ENCODE measurements at places on chromosomes 1 and 21.

DNA sequence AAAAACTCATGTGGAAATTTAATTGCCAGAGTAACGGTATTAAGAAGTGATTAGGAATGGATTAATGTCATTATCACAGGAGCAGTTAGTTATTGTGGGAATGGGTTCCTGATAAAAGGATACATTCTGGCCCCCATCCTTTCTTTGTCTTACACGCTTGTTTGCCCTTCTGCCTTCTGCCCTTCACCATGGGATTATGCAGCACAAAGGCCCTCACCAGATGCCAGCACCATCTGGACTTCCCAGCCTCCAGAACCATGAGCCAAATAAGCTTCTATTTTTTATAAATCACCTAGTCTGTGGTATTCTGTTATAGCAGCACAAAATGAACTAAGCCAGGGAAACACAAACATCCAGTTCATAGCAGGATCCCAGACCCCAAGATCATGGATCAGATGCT lies 33.9 kb upstream of the POU2F1 start:
- no peak for DNase-seq

- DNase-seq = no peak
Observed at GRCh38 chr1:94070865-94071264, 50.1 kb downstream of the ABCA4 start.

DNA sequence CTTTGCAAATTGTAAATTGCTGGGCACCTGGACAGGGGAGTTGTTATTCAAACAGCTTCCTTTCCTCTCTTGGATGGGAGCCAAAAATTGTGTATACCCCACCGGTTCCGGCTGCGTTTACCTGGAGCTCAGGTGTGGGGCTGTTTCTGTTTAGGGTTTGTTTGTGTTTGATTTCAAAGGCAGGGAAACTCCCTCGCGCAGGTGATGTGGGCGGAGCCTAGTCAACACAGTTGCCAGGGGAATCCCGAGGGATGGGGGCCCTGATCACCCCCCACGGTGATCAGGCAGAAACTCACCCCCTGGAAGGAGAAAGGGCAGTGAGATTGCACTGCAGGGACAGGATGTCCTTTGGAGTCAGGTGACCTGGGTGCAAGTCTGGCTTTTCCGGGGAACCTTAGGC lies 28.3 kb downstream of the CDCP2 start:
- DNase-seq = no peak

GRCh38 chr1:168786476-168787330 lies 57.7 kb upstream of the DPT start:
- no peak for DNase-seq

DNA sequence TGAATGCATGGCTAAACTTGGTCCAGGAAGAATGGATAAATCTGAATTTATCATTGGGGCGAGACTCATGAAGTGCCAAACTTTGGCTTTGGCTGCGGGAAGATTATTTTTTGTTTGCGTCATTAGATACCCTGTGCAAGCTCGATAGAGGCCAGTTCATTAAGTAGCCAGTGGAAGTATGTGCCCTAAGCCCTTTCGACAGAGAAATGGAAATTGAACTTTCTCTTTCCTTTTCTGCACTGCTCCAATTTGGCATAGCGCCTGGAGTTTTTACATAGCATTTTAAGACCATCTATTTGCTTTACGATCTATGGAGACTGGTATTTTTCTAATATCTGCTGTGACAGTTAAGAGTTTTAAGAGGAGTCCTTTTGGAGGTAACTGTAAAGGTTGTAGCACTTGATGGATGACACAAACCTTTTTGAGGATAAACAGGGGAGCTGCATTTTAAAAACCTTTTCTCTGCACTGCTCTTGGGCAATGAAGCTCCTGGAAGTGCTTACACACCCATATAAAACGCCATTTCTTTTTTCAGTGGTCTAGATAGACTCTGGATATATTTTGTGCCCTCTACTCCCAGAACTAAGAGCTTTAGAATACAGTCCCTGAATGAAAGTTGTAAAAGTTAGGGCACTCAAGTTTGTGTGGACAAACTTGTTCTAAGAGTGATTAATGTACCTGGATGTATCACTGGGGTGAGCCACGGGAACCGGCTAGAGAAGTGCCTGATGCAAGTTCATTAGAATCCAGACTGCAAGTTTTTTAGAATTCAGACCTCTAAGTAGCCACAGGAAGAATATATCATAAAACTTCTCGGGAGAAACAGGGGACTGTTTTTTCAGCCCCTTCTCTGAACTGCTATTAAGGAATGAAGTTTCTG lies 41.3 kb upstream of the CFHR3 start:
- DNase-seq = no peak

DNA sequence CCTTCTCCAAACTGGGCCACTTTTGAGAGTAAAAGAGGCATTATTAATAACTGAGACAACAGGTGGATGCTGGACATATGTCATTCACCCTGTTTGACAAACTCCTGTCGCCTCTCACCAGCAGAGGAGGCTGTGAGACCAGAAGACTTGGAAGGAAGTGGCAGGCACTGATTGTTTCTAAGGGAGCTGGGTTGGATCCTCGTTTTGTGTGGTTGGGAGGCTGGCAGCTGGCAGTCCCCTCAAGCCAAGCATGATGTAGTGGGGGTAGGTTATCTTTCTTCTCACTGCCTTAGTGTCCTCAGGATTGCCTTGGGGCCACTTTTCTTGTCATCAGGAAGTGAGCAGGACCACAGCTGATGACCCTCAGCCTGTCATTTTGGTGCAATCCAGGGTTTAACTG lies 86.5 kb upstream of the KCNJ15 start:
- DNase-seq = no peak

DNA sequence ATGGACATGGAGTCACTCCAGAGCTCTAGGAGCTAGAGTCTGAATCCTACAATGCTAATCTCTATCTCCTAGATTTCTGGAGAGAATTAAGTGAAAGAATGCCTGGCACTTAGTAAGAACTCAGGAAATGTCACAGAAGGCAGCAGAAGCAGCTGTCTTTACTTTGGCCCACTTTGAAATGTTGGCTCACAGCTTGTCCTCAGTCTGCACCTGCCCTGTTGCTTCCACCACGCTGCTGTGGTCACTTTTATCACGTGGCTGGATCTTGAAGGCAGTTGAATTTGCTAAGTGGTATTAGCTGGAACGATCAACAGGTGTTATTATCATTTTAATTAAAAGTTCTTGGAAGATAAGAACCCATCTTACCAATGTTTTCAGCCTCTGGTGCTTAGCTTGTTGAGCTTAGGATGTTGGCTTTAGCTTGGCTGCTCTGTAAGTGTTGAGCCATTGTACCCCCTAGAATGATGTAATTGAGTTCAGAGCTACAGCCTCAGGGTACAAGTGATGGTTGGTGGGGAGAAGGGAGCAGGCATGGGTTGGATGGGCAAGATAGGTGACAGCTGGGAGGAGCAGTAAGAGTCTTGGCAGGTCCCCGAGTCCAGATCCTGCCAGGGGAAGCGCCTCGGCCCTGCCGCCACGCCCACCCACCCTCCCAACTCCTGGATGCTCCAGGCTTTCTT lies 41.9 kb upstream of the EPS8L3 start:
- DNase-seq = no peak

DNA sequence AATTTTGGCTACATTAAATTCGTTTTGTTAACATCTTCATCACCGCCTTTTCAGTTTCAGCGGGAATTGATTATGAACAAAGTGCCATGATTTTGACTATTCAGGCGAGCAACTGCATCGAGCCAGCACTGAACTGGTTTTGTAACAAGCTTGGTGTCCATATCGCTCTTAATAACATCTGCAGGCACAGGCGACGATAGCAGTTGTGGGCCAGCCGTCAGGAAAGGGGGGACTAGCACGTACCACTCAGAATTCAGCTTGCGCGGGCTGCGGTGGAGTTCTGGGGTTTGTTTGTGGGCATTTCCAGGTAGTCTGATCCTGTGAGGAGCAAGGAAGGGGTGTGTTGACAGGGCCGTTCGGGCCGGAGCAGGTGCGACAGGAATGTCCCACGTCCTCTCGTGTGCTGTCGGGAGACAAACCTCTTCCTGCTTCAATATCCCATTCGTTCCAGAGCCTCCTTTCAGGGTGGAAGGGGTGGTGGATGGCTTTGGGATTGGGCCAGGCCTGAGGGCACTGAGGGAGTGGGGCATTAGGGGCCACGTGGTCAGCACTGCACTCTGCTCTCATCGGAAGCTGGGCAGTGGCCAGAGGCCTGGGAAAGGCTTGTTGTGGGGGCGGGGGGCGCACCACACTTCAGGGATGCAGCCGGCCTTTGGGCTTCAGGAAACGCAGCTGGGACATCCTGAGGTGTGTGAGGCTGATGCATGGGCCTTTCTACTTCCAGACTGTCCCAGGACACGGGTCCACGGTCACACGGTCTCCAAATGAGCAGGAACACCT lies 39.1 kb downstream of the SKI start:
- DNase-seq = no peak

- no peak for DNase-seq
Observed at GRCh38 chr21:33125680-33126375, 55.9 kb downstream of the OLIG1 start.

DNA sequence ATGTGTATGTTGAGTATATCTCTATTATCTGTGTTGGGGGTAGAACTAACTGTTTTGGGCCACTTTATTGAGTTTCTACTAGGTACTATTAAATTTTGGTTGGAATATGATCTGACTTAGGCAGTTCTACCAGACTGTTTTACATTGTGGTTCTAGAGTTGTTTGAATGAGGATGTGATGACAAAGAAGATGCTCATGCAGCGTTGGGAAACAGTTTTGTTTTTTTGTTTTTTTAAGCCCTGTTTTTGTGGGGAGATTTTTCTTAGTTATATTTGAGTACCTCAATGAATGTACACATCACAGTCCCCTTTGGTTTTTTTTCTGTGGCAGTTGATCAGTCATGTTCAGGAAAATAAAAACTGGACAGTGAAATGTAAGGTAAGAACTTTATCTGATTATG lies 40.1 kb downstream of the TMED5 start:
- DNase-seq = no peak

DNA sequence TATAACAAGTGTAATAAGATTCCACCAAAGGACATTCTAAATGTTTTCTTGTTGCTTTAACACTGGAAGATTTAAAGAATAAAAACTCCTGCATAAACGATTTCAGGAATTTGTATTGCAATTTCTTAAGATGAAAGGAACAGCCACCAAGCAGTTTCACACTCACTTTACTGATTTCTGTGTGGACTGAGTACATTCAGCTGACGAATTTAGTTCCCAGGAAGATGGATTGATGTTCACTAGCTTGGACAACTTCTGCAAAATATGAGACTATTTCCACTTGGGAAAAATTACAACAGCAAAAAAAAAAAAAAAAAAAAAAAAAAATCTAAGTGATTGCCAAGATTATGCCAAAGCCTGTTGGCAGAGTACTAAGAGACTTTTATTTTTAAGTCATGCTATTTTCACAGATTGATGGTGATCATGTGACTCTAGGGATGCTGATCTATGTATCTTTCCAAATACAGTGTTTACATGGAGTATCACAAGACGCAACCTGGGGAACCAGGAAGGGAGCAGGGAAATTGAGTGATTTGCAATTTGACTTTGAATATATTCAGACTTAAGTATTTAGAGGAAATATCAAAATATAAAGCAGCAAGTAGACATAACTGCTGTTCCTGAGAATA lies 341.0 kb downstream of the NTNG1 start:
- DNase-seq = no peak

DNA sequence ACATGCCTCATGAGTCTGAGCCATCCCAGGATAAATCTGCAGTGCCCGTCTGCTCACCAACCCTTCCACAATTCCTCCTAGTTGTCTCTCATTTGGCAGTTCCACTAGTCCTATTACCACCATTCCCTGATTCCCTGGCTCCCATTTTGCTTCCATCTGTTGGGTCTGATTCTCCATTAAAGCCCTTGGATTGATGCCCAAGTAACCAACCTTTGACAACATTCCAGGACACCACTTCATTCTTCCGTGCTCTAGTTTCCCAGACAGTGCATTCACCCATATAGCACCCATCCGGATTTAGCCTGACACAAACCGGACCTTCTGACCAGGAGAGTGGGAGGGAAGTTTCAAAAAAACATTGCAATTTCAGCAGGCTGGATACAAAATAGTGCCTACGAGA lies 189.4 kb upstream of the PALMD start:
- DNase-seq = no peak

GRCh38 chr1:113940365-113941244 lies 11.5 kb downstream of the HIPK1 start:
- no peak for DNase-seq

All from NCI-H1930 (cell line).